ENCODE measurements at places on chromosomes 6 and 20.

GRCh38 chr20:45872626-45873025, 8.4 kb upstream of the ZSWIM1 start:
- DNase-seq, result no peak

GRCh38 chr20:16803965-16804792, 56.0 kb downstream of the OTOR start:
- peak; percentile 58 for DNase-seq

DNA sequence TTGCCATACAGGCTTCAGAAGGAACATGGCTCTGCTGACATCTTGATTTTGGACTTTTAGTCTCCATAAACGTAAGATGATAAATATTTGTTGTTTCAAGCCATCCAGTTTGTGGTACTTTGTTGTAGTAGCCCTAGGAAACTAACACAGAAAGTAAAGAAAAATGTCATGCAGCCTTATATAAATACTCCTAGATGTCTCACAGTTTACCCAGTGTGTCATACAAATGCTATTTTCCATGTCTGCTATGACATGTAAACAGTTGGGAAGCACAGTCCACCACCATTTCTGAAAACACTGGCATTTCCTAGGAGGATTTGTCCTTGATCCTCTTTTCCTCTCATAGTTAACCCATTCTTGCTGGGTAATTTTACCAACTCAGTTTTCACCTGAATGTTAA, 30.6 kb upstream of the ME1 start:
- DNase-seq, result no peak

DNA sequence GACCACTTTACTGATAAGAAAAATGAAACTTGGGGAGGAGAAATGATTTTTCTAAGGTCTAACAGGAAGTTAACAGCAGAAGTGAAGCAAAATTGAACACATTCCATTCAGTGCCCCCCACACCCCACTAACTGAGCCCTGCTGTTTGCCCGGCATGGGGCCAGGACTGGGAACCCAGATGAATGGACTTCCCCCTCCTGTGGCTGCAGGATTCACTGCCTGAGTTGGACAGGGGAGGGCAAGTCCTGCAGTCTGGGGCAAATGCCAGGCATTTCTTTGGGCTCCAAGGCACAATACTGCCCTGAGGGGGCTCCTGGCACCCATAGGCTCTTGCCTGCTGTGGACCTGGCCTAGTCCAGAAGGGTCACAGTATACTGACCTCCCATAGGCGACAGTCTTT, 28.3 kb downstream of the FYN start:
- peak; percentile 32 for DNase-seq

DNA sequence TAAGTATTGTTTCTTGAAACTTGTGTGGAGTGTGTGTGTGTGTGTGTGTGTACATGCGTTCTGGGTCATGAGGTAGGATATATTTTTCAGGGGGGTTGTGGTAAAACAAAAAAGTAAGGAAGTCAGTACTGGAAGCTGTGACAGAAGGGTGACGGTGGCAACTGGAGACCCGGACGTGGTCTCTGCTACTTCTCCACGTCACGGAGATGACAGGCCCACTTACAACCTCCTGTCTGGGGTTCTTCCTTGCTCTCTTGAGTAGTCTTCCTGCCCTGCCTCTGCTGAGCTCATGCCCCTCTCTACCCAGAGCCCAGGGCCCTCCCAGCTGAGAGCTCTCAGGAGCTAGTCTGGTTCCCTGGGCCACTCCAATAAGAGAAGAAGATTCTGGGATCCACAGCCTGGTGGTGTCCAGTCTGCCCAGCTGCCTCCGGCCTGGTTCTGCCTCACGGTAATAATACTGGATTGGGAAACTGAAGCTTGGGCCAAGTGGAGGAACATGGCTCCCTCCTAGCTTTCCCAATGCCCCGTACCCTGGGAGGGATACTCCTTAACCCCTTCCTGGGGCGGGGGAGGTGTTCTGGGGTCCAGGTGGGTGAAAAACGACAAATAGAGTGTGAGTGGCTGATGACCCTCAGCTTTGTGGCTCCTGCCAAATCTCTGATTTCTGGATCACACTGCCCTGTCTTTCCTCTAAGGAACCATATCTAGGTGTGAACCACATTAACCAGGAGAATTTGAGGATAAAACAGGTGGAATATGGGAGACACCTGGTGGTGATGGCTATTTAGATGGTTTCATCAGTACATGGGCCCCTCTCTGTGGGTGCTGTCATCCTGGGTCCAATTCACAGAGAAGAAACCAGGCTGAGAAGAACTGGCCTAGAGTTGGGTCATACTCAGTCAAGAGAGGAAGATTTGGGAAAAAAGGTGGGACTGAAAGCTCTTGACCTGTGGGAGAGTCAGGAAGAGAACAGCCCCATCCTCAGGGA, 27.2 kb downstream of the VEGFA start:
- DNase-seq, result peak; percentile 33

- DNase-seq, result no peak
Measured at GRCh38 chr6:34601706-34602105, 45.6 kb upstream of the SPDEF start.

DNA sequence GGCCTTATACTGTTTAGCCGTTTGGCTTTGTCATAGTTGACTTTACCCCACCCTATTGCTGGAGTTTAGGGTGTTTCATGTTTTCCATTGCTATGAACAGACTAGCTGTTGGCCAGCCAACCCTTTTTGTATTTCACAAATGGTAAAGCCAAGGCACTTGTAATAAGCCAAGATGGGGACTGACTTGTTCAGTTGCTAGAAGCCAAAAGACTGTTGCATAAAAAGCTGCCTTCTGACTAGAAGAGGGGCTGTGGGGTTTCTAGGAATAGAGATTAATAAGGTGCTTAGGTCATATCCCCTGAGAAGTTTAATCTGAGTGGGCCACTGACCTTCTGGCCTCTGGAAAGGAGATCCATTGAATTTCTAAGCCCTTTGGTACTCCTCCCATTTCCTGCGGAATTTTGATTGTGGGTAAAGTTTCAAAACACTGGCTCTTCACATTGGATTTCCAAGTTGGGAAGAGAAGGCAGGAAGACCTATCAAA, 211.1 kb downstream of the PLCB4 start:
- no peak for DNase-seq

- no peak for DNase-seq
Measured at GRCh38 chr6:125913864-125914351, 42.7 kb upstream of the HINT3 start.
